ENCODE measurements at places on chromosomes 7 and 10.

DNA sequence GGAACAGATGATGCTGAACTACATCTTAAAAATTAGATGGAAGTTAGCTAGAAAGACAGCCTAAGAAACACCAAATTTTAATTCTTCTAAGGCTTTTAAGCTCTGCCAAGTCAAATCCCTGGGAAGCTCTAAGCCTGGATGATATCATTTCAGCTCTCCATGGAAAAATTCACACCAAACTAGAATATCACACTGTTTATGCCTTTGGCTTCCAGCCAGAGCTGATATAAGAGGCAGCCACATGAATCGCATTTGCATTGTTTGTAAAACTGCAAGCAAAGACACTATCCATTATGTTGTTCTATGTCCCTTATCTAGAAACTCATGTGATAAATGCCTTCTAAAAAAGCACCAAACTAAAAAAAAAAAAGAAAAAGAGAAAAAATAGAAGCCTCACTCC, 430.4 kb downstream of the GRID1 start:
- DNase-seq: no peak

DNA sequence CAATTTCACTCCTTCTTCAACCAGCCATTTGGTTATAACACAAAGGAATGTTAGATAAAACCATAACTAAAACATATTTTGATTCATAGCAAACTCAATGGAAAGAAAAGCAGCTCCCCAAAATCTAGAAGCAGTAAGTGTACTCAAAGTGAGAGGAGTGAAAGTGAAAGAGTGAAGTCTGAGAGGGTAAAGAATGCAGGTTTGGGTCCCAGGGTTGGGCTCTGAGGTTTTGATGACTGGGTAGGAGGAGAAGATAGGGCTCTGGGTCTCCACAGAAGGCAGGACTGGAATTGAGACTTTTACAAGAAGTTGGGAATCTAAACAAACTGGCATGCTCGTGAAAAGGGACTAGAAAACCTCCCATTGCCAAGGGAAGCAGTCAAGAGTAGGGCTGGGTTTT, 85.4 kb upstream of the RSU1 start:
- DNase-seq: no peak

DNA sequence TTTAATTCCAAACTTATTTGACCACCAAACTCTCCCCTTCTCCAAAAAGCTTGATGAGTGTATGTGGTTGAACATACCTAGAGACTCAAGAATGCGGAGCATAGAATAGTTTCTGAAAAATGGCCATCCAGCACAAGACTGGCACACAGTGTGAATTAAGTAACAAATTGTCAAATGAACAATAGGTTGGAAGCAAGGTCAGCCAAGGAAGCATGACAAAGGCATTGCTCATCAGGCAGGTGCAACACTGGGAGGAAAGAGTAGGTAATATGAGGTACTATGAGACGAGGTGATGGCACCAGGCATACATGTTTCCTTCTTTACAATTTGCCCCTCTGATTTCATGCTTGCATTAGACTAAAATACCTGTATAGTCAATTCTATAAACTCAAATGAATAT, 73.7 kb downstream of the DKK1 start:
- DNase-seq: no peak

DNA sequence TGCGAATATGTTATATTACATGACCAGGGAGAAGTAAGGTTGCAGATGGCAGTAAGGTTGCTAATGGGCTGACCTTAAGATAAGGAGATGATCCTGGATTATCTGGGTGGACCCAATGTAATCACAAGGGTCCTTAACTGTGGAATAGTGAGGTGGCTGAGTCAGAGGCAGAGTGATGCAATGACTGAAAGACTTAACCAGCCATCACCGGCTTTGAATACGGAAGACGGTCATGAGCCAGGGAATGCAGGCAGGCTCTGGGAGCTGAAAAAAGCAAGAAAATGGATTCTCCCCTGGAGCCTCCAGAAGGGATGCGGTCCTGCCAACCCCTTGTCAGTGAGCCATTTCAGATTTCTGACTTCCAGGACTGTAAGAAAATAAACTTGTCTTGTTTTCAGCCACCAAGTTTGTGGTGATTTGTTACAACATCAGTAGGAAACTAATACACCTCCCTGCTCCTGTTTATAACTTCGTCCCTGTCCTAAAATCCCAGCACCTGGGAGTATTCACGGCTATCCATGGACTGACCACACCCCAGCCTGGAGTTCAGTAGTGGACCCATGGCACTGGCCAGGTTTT, 4.6 kb upstream of the C10orf95 start:
- no peak for DNase-seq

DNA sequence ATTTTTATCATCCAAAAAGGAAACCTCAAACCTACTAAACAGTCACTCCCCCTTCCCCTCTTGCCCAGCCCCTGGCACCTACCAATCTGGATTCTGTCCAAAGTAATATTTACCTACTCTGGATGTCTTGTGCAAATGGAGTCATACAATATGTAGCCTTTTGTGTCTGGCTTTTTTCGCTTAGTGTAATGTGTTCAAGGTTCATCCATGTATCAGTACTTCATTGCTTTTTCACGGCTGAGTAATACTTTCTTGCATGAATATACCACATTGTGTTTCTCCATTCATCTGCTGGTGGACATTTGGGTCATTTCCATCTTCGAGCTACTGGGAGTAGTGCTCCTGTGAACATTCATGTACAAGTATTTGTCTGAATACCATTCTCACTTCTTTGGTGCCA, 113.6 kb downstream of the EEPD1 start:
- DNase-seq: no peak

DNA sequence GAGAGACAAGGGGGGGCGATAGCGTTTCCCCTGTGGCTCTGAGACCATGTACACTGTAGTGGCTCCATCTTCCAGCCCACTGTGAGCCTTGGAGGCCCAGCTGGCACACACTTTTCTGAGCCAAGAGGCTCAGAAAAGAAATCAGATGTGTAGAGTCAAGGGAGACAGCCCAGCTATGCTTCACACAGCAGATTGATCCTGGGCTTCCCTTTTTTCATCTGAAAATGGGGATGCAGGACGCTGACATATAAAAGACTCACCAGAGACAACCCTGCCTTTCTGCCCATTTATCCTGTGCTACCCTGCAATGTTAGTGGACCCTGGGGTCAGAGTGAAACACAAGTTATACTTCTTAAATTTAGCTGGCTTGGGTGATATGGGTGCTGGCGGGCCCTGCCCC, 14.3 kb downstream of the TMEM273 start:
- DNase-seq: no peak
